ENCODE measurements at places on chromosomes 7 and 10.

GRCh38 chr7:1237704-1238255 is 5.1 kb downstream of the UNCX start:
- no peak for DNase-seq

DNA sequence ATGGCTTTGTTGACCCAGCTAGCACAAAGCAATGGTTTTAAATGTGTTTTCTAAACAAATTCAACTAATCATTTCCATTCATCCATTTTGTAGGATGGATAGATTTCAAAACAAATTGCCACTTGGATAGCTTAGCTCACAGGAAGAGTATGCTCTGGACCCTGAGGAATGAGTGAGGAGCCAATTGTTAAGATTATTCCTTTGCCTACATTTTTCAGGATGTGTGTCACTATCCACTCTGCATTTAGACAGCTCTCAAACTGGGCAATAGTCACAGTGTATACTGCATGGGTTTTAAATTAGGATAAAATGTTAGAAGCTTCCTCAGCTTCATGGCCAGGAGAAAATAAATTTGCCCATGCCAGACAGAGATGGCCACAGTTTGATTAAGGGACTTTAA is 605.6 kb upstream of the TEX47 start:
- no peak for DNase-seq

DNA sequence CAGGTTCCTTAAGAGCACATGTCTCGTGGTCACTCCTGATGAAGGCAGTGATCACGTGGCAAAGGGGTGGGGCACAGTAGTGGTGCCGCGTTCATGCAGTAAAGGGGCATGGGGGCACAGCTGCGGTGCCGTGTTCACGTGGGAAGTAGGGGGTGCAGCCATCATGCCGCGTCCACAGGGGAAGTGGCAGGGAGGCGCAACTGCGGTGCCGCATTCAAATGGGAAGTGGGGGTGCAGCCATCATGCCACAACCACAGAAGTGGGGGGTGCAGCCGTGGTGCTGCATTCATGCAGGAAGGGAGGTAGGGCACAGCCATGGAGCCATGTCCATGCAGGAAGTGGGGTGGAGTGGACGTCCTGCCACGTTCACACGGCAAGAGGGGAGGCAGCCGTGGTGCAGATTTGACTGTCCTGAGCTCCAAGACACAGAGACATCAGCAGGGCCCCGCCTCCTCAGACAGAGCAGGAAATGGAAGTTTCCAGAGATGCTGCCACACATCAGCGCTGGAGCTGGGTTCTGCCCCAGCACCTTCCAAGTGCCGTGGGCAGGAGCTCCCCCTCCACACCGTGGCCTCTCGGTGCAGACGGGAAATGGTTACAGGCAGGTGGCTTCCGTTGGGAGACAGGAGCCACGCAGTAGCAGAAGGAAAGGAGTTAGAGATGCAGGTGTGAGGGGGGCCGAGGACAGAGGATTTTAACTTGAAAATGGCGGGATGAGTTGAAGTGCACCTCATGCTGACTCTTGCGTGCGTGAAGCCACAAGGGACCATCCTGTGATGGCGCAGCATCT is 95.0 kb upstream of the DDC start:
- no peak for DNase-seq

- no peak for DNase-seq
Measured at GRCh38 chr7:88009651-88010050, 75.6 kb downstream of the ADAM22 start.

GRCh38 chr7:2045559-2046405 is 187.0 kb downstream of the MAD1L1 start:
- DNase-seq = no peak

DNA sequence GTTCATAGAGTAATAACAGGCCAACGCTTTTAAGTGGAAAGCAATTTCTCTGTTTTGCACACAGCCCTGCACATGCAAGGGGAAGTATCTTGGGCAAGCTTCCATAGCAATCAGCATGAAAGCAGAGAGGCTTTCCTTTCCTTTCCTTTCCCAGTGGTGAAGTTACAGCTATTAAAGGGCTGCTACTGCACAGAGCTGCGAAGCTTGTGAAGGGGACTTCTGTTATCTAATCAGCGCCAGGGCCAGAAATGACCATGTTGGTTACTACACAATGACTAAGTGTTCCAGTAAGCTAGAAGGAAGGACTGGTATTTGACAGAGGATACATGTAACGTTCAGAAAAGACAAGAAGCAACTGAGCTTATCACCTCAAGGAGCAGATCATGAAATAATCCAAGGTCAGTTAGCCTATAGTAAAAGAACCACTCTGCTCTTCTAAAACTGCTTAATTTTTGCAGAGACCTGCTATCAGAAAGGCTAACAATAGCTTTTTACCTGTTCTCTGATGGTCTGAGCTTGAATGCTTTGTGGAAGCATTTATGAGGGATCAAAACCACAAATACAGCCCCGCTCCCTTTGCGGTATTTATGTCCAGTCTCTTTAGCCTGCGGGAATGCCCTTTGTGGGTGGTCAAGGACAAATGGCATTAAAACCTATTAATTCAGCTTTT is 45.9 kb downstream of the SGMS1 start:
- DNase-seq = no peak

- DNase-seq = no peak
Measured at GRCh38 chr7:39923091-39923490, 27.0 kb upstream of the CDK13 start.

DNA sequence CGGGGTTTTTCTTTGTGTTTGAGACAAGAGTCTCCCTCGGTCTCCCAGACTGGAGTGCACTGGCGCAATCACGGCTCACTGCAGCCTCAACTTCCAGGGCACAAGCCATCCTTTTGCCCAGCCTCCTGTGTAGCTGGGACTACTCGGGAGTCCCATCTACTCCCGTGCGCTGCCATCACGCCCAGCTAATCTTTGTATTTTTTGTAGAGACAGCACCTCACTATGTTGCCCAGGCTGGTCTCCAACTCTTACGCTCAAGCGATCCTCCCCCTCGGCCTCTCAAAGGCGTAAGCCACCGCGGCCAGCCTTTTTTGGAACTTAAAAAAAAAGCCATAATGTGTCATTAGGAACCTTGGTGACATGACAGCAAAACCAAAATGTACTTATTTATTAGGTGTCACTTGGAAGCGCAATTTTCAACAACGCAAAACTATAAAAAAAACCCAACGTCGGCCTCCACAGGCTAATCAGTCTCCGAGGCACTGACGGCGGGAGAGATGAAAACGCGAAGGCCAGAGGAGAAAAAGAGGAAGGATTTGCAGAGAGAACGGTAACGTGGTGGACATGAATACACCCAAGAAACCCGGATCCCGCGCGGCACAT is 911 bp upstream of the HNRNPH3 start:
- DNase-seq = no peak

- DNase-seq = no peak
Measured at GRCh38 chr10:21406595-21407193, 118.8 kb downstream of the SKIDA1 start.

DNA sequence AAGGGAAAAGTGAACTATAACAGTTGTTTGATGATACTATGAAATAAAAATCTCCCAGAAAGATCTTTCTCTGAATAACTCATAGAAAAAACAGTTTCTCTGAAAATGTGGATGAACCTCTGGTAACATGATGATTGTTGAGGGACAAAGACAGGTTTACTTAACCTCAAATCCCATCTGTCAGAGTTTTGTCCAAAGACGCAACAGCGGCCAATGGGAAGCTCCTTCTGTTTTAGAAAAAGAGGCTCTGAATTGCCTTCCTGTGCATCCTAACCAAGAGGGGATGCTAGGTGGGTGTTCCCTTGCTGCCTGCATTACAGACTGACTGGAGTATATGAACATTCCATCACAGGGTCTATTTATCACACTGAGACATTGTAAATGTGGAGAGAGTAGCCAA is 8.9 kb upstream of the HYCC1 start:
- no peak for DNase-seq

- no peak for DNase-seq
Measured at GRCh38 chr10:101570428-101571270, 17.4 kb downstream of the POLL start.

GRCh38 chr10:98030093-98030821 is at the start of gene CRTAC1:
TSS of gene CRTAC1 (minus strand) at chr10:98030621. CDS start at chr10:98030472, 149 bp downstream.
- DNase-seq = peak; percentile 10

GRCh38 chr7:130114374-130114773 is 44.0 kb downstream of the KLHDC10 start:
- DNase-seq = no peak

DNA sequence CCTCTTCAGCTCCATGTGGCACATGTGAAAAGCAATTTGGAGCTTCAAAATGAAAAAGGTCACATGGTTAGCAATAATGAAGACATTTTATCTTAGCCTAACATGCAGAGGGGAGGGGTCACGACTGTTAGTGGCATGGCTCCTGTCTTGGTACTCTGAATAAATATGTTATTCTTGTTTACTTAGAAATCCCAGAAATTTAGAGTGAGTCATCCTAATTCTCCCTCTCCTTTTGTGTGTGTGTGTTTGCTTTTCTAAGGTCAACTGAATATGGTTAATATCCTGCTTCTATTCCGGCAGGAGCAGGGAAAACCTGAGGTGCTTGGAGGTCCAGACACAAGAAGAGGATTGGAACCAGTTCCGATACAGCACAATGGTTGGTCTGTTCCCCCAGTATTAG is 17.6 kb downstream of the BCCIP start:
- no peak for DNase-seq

DNA sequence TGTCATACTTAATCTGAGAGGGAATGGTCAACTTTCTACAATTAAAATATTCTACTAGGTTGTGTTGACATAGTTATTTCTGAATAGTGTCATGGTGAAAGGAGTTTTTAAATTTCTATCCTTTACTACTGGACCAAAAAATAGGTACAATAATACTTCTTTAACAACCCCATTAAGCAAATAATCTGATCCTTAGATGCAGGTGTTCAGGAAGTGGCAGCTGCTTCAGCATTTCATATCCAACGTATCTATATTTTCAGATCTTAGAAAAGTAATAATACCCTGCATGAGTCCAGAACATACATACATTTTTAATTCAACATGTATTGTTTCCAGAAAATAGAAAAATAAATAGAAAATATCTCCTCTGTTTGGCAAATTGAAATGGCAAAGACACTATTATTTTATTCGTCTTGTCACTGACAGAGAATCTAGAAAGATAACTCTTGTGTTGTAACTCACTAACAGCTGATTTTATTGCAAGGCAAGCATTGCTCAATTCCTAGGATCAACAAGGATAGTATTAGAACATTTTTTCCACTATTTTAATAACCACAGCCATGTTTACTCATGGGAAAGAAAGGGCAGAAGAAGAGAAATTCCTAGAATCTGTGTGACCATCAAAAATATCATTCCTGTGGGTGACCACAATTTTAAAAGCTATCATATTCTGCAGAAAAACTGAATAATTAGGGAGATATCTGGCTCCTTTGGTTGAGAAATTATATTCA is 159.3 kb upstream of the CNTNAP2 start:
- no peak for DNase-seq

DNA sequence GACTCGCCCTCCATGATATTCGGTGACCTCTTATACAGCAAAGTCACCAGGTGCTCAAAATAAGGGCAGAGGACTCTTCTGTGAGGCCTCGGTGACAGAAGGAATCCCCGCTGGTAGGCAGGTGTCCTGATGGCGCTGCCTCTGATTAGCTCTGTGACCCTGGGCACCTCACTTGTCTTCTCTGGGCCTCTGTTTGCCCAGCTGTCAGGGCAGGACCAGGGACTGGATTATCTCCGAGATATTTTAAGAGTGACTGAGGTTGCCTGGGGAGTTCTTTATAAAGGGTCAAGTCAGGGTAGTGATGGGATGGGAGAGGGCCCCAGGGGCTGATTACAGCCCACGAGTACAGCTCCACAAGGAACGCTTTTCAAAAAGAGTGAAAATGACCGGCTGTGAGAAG is 70.9 kb upstream of the SAMD8 start:
- no peak for DNase-seq

- no peak for DNase-seq
Measured at GRCh38 chr10:10359263-10359662, 658.4 kb upstream of the CELF2 start.

- DNase-seq = no peak
Measured at GRCh38 chr7:13745530-13745929, 243.9 kb downstream of the ETV1 start.

DNA sequence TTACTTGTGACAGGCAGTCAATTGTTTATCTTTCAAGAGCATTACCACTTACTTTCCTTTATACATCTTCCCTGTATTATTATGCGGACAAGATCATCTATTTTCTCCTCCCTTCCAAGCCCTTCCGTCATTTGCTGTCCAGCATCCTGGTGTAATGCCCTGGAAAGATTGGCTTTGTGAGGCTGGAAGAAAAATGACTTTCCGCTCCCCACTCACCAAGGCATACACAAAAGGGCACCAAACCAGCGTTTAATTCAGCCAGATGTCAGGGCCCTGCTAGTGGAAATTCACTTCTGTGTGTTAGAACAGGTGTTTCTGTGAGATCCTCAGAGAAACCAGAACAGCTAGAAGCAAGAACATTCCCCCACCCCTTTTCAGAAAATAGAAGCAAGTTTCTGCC is 128.1 kb upstream of the NANOS1 start:
- DNase-seq = no peak

GRCh38 chr10:126045861-126046260 is 149.5 kb downstream of the FANK1 start:
- DNase-seq = no peak

DNA sequence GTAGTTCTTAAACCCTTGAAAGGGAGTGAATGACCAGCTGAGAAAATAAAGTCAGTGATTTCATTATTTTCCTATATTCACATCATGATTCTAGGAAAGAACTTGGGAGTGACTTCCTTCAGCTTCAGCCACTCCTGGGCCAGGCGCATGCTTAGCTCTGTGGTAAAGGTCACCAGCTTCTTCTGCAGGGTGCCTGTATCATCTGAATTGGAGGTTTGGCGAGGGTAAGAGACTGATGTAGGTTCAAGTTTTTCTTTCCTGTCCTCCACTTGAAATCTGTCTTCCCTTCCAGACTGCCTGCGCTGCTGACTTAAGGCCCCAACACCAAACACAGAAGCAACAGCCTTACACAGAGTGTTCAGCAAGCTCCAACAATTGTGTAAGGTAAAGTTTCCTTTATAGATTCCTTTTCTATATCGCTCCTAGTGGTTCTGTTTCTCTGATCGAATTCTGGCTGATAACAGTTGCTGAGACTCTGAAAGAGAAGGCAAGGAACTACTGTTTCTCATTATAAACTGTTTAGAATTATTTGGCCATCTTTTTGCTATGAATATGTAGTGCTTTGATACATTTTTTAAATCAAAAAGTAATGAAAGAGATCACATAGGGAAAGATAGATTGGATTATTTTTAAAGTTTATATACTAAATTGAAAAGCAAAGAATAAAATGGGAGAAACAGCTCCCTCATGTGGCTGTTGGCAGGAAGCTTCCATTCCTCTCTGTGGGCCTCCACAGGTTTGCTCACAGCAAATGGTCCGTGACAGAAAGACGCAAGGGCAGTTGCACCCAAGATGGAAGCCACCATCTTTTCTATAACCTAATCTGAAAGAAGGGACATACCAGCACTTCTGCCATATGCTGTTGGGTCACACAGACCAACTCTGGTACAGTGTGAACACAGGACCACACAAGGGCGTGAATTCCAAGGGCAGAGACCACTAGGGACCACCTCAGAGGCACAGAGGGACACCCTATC is 14.0 kb downstream of the GATAD1 start:
- peak; percentile 54 for DNase-seq

- no peak for DNase-seq
Measured at GRCh38 chr10:45059632-45060031, 58.9 kb downstream of the ZNF22 start.
